ENCODE measurements at places on chromosomes 1 and 21.

GRCh38 chr1:5643360-5644107 is 348.7 kb downstream of the NPHP4 start:
- DNase-seq, result no peak

DNA sequence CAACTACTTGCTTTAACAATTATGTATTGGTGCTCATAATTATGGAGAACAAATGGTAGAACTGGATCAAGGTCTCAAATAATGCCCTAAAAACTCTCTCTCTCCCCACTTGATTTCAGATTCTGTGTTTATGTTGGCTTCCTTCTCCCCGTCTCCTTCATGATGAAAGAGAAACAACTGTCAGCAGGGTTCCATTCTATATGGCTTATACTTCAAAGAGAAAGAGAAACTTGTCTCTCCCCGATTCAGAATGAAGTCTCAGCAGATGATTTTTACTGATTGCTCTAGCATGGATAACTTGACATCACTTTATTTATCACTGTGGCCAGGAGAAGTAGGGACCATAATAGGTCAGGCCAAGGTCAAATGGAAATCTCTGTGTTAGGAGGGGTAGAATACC is 575.6 kb downstream of the AGBL4 start:
- DNase-seq, result no peak

- peak; percentile 16 for DNase-seq
These were observed 152.8 kb downstream of the PPP1R12B start for GRCh38 chr1:202501281-202501680.

GRCh38 chr1:33178836-33179439 is 2.9 kb downstream of the TRIM62 start:
- no peak for DNase-seq

- no peak for DNase-seq
These were observed 88.4 kb upstream of the PROX1 start for GRCh38 chr1:213899413-213899812.

DNA sequence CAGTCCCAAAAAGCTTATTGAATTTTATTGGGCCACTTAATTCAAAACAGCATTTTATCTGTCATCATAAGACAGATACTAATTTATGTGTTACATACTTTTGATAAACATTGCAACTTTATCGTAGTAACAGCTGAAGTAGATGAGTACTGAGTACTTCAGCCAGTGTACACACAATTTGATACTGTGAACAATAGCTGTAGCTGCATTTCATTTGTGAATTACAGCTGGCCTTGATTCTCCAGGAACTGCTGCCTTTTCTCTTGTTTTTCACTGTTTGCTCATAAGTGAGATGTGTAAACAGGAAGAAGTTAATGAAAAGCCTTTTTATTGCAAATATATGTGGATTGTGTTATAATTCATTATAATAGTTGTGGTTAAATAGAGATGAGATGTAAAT is 10.2 kb downstream of the UAP1 start:
- no peak for DNase-seq

DNA sequence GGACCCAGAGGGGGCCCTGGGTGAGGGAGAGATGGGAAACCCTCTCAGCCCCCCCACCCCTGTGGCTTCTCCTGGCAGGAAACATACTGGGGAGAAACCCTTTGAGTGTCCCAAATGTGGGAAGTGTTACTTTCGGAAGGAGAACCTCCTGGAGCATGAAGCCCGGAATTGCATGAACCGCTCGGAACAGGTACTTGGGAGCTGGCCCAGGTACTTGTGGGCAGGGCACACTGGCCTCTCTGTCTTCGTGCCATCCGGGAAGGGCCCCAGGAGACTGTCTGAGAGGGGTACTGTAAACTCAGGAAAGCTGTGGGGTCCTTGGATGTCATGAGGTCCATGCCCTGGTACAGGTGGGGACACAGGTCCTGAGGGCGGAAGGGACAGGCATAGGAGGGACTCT is 6.0 kb downstream of the ZBTB48 start:
- DNase-seq, result no peak

GRCh38 chr1:186762653-186763052 is 66.1 kb upstream of the PLA2G4A start:
- no peak for DNase-seq

DNA sequence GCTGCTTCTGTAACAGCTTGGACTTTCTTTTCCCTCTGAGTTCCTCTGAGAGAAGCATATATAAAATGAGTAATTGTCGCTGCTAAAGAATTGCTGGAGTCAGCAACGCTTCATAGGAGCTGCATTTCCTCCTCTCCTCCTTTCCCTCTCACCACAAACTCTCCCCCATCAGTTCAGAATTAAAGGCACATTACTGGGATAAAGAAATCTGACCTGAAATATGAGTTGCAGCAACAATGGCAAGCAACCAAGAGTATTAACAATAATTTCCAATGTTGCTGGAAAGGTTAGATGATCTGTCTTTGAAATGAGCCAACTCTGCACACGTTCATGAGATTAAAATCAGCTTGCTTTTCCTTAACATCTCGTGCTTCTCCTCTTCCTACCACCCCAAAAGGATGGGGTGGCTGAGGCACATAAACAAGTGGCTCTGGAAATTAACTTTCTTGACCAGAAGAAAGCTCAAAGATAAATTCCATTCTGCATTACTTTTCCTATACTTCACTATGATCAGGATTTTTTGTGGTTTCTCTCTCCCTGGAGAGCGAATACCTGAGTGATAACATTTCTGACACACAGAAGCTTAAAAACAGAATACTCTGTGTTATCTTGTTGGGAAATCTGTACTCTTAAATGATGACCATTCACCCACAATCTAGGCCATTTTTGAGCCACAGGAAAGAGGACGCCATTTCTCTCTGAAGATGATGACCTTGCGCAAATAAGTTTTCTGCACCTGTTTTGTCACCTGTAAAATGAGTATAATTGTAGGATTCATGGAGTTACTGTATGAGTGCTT is 90.2 kb downstream of the TGFBR3 start:
- DNase-seq, result no peak

GRCh38 chr1:26915204-26915842 is 1.5 kb upstream of the NR0B2 start:
- no peak for DNase-seq

DNA sequence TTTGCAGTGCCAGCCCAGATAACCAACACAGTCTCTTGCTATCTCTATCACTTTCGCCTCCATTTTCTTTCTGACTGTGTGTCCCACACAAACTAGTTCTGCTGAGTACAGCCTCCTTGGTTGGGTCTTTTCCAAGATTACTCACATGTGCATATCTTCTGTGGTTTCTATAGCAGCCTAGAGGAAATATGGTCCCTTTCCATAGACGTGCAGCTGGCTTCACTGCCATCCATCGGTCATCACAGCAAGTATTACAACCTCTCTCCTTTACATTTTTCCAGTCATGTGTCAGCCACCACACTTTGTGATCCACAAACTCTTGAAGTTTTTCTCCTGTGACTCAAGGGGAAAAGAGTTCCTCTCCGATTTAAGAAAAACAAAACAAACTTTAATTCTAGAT is 893.4 kb upstream of the ADGRL4 start:
- no peak for DNase-seq

DNA sequence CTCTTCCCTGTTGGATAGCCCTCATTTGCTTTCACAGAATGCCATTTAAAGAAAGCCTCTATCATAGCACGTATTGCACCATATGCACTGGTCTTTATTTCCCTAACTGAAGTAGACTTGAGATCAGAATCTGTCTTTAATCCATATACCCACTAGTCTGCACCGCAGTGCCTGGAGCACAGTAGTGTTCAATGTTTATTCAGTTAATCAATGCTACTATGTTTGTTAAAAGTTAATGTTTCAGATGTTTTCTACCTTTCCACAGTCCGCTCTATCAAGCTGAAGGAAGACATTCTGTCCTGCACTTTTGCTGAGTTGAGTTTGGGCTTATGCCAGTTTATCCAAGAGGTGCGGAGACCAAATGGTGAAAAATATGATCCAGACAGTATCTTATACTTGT is 139.2 kb downstream of the ZMYM4 start:
- DNase-seq, result no peak

DNA sequence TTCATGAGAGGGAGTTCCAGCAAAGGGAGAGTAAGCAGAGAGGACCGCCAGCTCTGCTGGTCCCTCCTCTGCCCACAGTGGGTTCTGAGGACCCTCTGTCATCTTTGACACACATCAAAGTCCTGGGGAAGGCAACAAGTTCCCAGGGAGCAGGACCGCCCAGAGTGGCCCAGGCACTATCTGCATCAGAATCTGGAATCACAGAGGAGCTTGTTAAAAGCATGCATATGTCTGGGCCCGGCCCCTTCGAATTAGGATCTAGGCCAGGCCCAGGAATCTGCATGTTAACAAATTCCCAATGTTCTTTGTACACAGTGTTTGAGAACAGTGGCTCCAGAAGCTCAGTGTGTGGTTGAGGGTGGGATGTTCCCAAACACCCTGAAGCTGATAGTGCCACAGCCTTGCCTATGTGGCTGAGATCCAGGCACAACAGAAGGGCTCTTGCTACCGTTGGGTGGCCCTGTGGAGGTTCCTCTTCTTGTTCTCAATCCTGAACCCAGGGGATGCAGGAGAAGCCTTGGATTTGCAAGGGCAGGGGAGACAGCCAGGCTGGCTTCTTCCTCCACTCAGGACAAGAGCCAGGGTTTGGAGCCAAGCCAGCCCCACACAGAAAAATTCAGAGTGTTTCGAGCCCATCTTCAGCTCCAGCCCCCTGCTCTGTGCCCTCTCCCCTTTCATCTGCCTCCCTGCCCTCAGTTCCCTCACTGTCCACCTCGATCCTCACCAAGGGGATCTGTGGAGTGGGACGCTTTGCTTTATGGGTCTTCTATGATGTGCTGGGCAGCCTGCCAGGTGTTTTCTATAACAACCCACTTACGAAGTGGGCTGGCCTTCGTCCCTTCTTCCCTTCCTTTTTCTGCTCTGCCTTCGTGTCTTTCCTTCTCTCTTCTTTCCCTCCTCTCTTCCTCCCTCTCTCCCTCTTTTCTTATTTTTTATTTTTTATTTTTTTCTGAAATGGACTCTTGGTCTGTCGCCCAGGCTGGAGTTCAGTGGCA is 129.0 kb upstream of the TMPRSS2 start:
- DNase-seq, result no peak

- DNase-seq, result no peak
These were observed 35.5 kb downstream of the MTR start for GRCh38 chr1:236830560-236830959.

- DNase-seq, result no peak
These were observed 33.2 kb downstream of the RGS13 start for GRCh38 chr1:192669174-192669573.

DNA sequence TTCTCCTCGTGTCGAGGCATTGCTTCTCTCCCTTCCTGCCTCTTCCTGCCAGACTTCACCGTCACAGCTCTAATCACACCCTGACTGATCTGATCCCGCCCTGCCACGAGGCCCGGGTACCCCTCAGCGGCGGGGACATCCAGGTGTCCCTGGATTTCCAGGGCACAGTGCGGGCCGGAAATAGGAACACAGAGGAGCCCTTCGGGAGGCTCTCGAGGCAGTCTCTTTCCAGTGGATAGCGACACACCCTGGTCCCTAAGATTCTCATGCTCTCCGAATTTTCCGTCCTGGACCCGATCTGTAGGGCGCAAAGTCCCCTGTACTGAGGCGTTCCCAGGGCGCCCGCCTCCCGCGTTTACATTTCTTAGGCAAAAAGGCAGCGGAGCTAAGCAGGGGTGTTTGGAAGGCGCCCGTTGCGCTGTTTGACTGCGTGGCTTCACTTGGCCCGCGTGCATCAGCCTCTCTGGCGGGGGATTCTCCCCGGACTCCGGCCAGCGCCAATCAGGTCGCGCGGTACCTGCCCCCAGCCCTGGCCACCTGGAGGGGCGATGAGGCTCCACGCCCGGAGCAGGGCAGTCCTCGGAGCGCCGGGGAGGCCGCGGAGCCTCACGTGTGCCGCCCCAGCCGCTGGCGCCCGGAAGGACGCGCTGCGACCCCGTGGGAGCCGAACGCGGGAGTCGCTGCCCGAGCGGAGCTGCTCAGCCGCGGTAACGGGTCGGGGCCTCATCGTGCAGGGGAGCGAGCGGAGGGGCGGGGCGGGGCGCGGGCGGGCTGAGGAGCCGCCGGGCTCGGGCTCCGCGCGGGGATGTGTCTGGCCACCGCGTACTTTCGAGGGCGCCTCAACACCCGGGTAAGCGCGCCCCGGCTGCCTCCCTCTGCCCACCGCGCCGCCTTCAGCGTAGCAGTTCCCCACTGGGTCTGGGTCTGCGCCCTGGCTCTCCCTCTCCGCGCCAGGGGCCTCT is at the start of gene FAM163A:
TSS of gene FAM163A (plus strand) at position 575 of the 962 bp plus-strand sequence. CDS start 69,807 bp downstream, outside the sequence.
- no peak for DNase-seq

GRCh38 chr1:2231532-2232254 is 3.6 kb downstream of the SKI start:
- DNase-seq, result peak; percentile 44

DNA sequence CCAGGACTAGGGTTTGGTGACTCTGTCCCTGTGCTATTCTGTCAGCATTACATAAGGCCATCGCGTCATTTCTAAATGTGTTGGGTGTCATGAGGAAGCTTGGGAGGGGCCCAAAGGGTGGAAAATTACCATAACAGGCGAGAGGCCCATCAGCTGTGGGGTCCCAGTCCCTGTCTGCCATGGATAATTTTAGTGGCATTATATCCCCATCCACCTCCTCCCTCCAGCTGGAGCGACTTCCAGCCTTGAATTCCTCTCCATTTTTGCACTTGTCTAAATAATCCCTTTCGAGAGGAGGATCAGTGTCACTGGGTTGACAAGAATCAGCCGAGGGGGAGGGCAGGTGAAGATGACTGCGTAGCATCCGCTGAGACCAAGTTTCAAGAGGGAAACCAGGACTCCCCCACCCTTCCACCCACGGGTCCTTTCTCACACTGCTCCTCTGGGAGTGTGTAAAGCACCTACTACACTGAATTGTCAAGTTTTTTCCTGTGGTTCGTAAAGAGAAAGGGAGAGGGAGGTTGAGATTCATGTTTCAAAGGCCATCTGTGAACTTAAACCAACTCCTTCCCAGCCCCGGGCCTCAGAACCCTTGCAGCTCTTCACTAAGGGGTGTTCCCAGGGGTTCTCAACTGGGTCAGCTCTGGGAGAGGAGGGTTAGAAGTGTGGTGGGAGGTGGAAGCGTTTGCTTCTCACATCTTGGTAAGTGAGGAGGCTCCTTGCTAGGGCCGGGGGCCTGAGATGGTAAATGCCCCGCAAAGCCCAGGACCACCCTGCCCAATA is 29.2 kb downstream of the VASH2 start:
- DNase-seq, result no peak

GRCh38 chr1:218377143-218377660 is 32.1 kb downstream of the TGFB2 start:
- DNase-seq, result no peak

- no peak for DNase-seq
These were observed 16.3 kb upstream of the IL10 start for GRCh38 chr1:206788487-206789050.

- DNase-seq, result no peak
These were observed 9.6 kb upstream of the SPEN start for GRCh38 chr1:15837931-15838330.

GRCh38 chr1:47699492-47700235 is 261.8 kb downstream of the FOXD2 start:
- DNase-seq, result no peak

- DNase-seq, result no peak
These were observed 1.1 kb upstream of the SLC45A3 start for GRCh38 chr1:205681364-205681763.
